Pancreas (tissue), 10 donors: ENCODE measurements at places on chromosomes 13 and 19. TPM values are rescaled to one million over a fixed set of nuclear protein-coding genes. Genes with fewer than 3 reads are reported as not detected.

The FGF21 gene
- polyA plus RNA-seq = not detected

The NKPD1 gene
- 0.33 TPM for polyA plus RNA-seq

The FLT1 gene
- polyA plus RNA-seq = 8.0 TPM

GRCh38 chr13:82076496-82076895, 1735.6 kb upstream of the SPRY2 start:
- no peak overlapping the region for H3K4me3 ChIP-seq
- H3K27ac ChIP-seq = no peak overlapping the region
- no peak for DNase-seq
- no peaks in the 10 kb centered on the region for H3K4me1 ChIP-seq
- no peaks in the 10 kb centered on the region for H3K36me3 ChIP-seq

- DNase-seq = no peak
- H3K36me3 ChIP-seq = no peaks in the 10 kb centered on the region
- H3K4me3 ChIP-seq = no peak overlapping the region
- no peaks in the 10 kb centered on the region for H3K27me3 ChIP-seq
These were observed 2.0 kb upstream of the LPAR2 start for GRCh38 chr19:19630062-19630414.

GRCh38 chr19:32599736-32600157, 18.8 kb downstream of the PDCD5 start:
- no peak overlapping the region for H3K4me3 ChIP-seq
- no peaks in the 10 kb centered on the region for H3K27me3 ChIP-seq
- DNase-seq = no peak
- peaks cover 33% of the 10 kb centered on the region for H3K36me3 ChIP-seq
- no peak overlapping the region for H3K27ac ChIP-seq
- no peaks in the 10 kb centered on the region for H3K4me1 ChIP-seq

- H3K36me3 ChIP-seq = no peaks in the 10 kb centered on the region
- no peak for DNase-seq
- H3K4me1 ChIP-seq = no peaks in the 10 kb centered on the region
- H3K4me3 ChIP-seq = no peak overlapping the region
- no peaks in the 10 kb centered on the region for H3K27me3 ChIP-seq
- H3K27ac ChIP-seq = no peak overlapping the region
These were observed 11.1 kb upstream of the ENOX1 start for GRCh38 chr13:43797869-43798268.

DNA sequence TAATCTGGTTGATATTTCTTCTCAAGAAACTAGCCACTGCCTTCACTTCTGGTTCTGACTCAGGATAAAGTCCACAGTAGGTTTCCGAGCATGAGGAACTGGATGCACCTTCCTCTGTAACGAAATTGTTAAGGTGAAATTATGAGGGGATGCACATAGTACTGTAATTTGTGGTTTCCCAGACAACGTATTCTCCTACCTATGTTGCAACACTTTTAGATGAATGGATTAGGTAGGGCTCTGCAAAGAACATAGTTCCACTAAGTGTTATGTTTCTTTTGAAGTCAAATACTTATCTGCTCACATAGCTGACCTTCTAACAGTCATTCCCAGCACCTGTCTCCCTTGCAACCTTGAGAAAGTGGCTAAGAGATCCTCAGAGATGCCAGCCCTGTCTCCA, 5.7 kb upstream of the ZC3H13 start:
- H3K27me3 ChIP-seq = no peaks in the 10 kb centered on the region
- H3K4me3 ChIP-seq = no peak overlapping the region
- H3K4me1 ChIP-seq = no peaks in the 10 kb centered on the region
- H3K27ac ChIP-seq = no peak overlapping the region
- DNase-seq = no peak
- no peaks in the 10 kb centered on the region for H3K36me3 ChIP-seq

The LILRA2 gene
- 0.42 TPM for polyA plus RNA-seq

The SIGLEC11 gene
- polyA plus RNA-seq = 0.35 TPM

The KLK8 gene
- not detected for polyA plus RNA-seq

GRCh38 chr19:48351341-48351752, 12.4 kb downstream of the TMEM143 start:
- no peak overlapping the region for H3K4me3 ChIP-seq
- no peak overlapping the region for H3K27ac ChIP-seq
- peak; percentile 85 for DNase-seq
- H3K36me3 ChIP-seq = no peaks in the 10 kb centered on the region
- H3K27me3 ChIP-seq = no peaks in the 10 kb centered on the region
- no peaks in the 10 kb centered on the region for H3K4me1 ChIP-seq

The ZNF506 gene
- polyA plus RNA-seq = 6.5 TPM

DNA sequence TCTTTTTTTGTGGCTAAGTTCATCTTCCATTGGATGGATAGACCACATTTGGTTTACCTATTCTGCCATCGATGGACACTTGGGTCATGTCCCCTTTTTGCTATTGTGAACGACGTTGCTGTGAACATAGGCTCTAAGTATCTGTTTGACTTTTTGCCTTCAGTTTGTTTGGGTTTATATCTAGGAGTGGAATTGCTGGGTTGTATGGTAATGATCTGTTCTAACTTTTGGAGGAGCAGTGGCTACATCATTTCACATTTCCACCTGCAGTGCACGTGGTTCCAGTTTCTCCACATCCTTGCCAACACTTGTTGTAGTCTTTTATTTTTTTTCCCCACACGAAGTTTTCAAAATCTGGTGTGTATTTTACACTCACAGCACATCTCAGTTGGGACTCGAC, 21.7 kb downstream of the BICRA start:
- no peak for DNase-seq
- no peaks in the 10 kb centered on the region for H3K4me1 ChIP-seq
- no peak overlapping the region for H3K27ac ChIP-seq
- no peak overlapping the region for H3K4me3 ChIP-seq
- no peaks in the 10 kb centered on the region for H3K36me3 ChIP-seq

The MRPL34 gene
- 42.9 TPM for polyA plus RNA-seq

DNA sequence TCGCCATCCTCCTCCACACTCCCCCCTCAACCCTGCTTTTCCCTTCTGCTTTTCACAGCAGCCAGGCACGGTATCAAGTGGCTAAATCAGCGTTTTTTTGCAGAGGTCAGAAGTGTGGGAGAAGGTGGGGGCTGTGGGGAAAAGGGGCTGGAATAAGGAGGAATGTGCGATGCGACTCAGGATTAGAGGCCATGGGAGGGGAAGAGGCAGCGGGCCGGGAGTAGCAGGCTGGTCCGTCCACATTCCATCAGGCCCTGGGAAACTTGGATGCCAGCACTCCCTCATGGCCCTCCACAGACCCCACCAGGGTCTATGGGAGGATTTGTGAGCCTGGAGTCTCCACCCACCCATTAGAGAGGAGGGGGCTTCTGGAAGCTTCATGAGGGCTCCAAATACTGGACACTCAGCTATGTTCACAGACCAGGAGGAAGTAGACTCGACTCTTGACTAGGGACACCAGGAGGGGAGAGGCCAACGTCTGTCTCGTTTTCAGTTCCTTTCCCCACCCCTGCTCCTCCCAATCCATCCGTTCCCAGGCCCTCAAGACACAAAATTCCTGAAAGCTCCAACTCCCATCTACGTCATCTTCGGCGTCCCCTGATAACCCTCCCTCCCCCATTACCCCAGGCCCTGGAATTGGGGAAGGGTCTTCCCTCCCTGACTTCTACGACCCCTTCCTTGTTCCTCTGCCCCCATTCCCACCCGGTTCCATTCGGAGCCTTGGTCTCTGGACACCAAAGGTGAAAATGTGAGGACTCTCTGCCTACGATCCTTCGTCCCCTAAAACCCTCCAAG, 3.3 kb upstream of the KCNC3 start:
- peak overlapping the region; percentile 54 for H3K4me3 ChIP-seq
- H3K27ac ChIP-seq = peak overlapping the region; percentile 81
- H3K27me3 ChIP-seq = no peaks in the 10 kb centered on the region
- peaks cover 24% of the 10 kb centered on the region for H3K4me1 ChIP-seq
- no peaks in the 10 kb centered on the region for H3K36me3 ChIP-seq

DNA sequence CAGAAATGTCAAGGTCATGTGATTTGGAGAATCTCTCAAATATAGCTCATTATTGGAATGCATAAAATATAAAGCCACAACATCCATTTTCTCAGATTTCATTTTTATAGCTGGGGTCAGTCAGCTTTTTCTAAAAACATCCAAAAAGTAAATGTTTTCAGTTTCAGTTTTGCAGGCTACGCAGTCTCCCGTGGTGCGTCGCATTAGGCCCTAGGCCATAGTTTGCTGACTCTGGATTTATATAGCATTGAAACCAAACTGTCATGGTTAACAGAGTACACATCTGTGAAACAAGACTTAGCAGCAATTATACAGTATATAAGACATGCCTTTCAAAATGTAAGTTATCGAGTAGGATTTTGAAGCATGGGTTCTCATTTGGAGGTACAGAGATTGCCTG, 140.0 kb downstream of the IRS2 start:
- no peaks in the 10 kb centered on the region for H3K4me1 ChIP-seq
- no peaks in the 10 kb centered on the region for H3K27me3 ChIP-seq
- H3K4me3 ChIP-seq = no peak overlapping the region
- H3K27ac ChIP-seq = no peak overlapping the region
- DNase-seq = no peak

The CBLC gene
- polyA plus RNA-seq = 16.5 TPM

- H3K4me3 ChIP-seq = no peak overlapping the region
- no peaks in the 10 kb centered on the region for H3K36me3 ChIP-seq
- DNase-seq = no peak
- no peaks in the 10 kb centered on the region for H3K27me3 ChIP-seq
- H3K4me1 ChIP-seq = no peaks in the 10 kb centered on the region
These were observed 9.6 kb upstream of the ZC3H13 start for GRCh38 chr13:46062185-46062584.

The MCEMP1 gene
- 0.19 TPM for polyA plus RNA-seq

DNA sequence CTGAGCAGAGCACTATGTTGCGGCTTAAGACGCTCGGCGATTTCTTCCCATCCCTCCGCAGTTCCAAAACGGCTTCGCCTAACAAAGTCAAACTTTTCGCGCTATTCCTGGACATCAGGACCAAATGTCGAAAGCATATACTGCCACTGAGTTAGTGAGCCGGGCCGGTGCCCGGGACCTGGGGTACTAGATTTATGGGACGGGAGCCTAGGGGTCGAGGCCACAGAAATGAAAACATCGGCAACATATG, 699 bp downstream of the RCBTB2 start:
- H3K27ac ChIP-seq = peak overlapping the region; percentile 93
- DNase-seq = no peak
- H3K36me3 ChIP-seq = no peaks in the 10 kb centered on the region
- H3K4me3 ChIP-seq = peak overlapping the region; percentile 68
- no peaks in the 10 kb centered on the region for H3K27me3 ChIP-seq

The MBD3L2 gene
- polyA plus RNA-seq = not detected

GRCh38 chr13:101751488-101751887, 299.0 kb downstream of the ITGBL1 start:
- H3K36me3 ChIP-seq = no peaks in the 10 kb centered on the region
- no peak overlapping the region for H3K4me3 ChIP-seq
- DNase-seq = no peak

GRCh38 chr13:23715092-23715761, 145.0 kb downstream of the TNFRSF19 start:
- no peak overlapping the region for H3K27ac ChIP-seq
- no peaks in the 10 kb centered on the region for H3K4me1 ChIP-seq
- H3K27me3 ChIP-seq = no peaks in the 10 kb centered on the region
- H3K36me3 ChIP-seq = no peaks in the 10 kb centered on the region

GRCh38 chr19:32877323-32877912, 7.9 kb upstream of the SLC7A9 start:
- H3K4me1 ChIP-seq = no peaks in the 10 kb centered on the region
- H3K27me3 ChIP-seq = no peaks in the 10 kb centered on the region
- no peak overlapping the region for H3K4me3 ChIP-seq
- DNase-seq = no peak

GRCh38 chr13:40028446-40028845, 373.0 kb downstream of the COG6 start:
- H3K4me3 ChIP-seq = no peak overlapping the region
- no peaks in the 10 kb centered on the region for H3K27me3 ChIP-seq
- no peak for DNase-seq
- no peaks in the 10 kb centered on the region for H3K4me1 ChIP-seq
- no peak overlapping the region for H3K27ac ChIP-seq
- H3K36me3 ChIP-seq = no peaks in the 10 kb centered on the region

The ADGRE1 gene
- not detected for polyA plus RNA-seq

The F10 gene
- polyA plus RNA-seq = 13.7 TPM

GRCh38 chr19:15287496-15287895, 44.8 kb downstream of the BRD4 start:
- no peak overlapping the region for H3K27ac ChIP-seq
- no peaks in the 10 kb centered on the region for H3K27me3 ChIP-seq
- H3K36me3 ChIP-seq = no peaks in the 10 kb centered on the region
- peaks cover 21% of the 10 kb centered on the region for H3K4me1 ChIP-seq
- no peak overlapping the region for H3K4me3 ChIP-seq

DNA sequence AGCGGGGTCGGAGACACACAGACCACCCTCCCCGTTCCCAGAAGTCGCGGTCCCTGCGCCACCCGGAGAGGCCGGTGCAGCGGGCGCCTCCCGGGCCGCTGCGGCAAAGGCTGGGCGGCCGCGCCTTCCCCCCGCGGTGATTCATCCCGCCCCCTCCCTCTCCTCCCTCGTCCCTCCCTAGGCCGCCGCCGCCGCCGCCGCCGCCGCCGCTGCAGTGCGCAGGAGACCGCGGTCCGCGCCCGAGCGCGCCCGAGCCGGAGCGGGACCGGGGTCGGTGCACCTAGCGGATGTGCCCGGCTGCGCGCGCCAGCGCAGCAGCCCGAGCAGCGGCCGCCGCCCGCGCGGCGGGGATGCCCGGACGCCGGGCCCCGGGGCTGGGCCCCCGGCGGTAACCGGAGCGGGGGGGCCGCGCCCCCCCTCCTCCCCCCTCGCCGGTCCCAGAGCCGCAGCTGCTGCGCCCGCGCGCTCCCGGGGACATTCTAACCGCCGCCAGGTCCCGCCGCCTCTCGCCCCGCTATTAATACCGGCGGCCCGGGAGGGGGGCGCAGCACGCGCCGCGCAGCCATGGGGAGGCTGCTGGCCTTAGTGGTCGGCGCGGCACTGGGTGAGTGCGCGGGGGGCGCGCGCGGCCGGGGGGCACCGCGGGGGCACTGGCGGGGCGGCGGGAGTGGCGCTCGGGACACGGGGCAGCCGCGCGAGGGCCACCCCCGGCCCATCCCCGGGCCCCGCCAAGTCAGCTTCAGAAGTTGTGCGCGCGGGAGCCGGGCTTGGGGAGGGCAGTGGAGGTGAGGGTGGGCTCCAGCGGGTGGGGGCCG, at the start of gene SCN1B:
TSS of gene SCN1B (plus strand) at position 214 of the 815 bp plus-strand sequence. CDS start at position 565, 351 bp downstream.
- peak; percentile 83 for DNase-seq
- H3K4me1 ChIP-seq = no peaks in the 10 kb centered on the region
- H3K36me3 ChIP-seq = no peaks in the 10 kb centered on the region
- H3K27me3 ChIP-seq = no peaks in the 10 kb centered on the region

- H3K4me1 ChIP-seq = no peaks in the 10 kb centered on the region
- no peaks in the 10 kb centered on the region for H3K27me3 ChIP-seq
- no peaks in the 10 kb centered on the region for H3K36me3 ChIP-seq
- no peak overlapping the region for H3K27ac ChIP-seq
- H3K4me3 ChIP-seq = no peak overlapping the region
These were observed 816.6 kb downstream of the UQCRFS1 start for GRCh38 chr19:28396287-28396831.
